ENCODE measurements at places on chromosomes 5 and 9. TPM values are rescaled to one million over a fixed set of nuclear protein-coding genes. Genes with fewer than 3 reads are reported as not detected.

DNA sequence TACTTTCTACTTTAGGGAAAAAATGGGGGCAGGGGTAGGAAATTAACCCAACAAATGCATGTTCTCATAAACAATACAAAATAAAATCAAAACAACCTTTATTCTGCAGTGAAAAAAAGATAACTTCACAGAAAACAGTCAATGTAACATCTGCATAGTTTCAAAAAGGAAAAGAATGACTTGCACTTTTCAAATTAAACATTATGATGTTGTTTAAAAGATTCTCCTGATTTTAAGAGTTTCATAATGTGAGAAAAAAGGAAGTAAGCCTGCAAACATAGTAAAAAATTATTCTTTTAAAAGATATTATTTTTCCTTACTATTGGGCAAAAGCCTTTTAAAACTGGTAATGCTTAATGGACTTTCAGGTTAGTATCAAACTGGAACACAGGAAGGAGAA, 7.6 kb downstream of the C9orf72 start:
- DNase-seq: no peak

GRCh38 chr5:133742431-133742988, 130.2 kb upstream of the FSTL4 start:
- no peak for DNase-seq

GRCh38 chr5:170562875-170563228, 59.0 kb downstream of the KCNIP1 start:
- DNase-seq: peak; percentile 38

GRCh38 chr5:66932457-66932856, 264.1 kb downstream of the CD180 start:
- no peak for DNase-seq

DNA sequence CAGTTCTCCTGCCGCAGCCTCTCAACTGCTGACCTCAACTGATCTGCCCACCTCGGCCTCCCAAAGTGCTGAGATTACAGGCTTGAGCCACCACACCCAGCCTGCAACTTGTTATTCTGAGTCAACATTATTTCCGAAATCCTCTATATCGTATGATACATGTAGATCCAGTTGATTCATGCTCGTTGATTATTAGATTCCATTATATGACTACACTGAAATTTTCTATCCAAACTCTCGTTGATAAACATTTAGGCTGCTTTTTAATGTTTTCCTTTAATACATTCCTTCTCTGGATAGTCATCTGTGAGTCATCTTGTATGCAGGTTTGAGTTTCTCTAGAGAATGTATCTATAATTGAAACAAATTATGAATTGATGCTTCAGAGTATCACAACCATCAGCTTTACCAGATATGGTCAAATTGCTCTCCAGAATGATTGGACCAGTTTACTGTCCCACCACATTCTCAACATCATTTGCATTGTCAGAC, 4.1 kb downstream of the CDK7 start:
- DNase-seq: no peak

DNA sequence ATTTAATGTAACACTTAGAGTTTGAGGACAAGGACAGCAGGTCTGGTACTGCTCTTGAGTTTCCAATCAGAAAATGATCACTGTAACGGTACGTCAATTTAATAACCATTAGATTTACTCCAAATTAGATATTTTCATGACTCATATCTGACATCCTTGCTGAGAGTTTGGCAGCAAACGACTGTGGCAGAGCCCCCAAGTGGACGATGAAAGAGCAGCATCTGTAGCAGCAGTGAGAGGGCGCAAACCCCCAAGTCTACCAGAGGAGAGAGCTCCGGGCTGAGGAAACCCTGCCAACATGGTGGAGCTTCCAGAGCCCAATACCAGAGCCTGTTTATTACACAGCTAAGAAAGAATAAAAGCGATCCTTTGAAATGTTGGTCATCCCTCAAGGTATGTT, 73.2 kb upstream of the EPB41L4A start:
- peak; percentile 89 for DNase-seq

GRCh38 chr9:37034938-37035647, 1.0 kb upstream of the PAX5 start:
- peak; percentile 78 for DNase-seq

GRCh38 chr5:99037668-99038067, 108.9 kb upstream of the CHD1 start:
- DNase-seq: peak; percentile 58

DNA sequence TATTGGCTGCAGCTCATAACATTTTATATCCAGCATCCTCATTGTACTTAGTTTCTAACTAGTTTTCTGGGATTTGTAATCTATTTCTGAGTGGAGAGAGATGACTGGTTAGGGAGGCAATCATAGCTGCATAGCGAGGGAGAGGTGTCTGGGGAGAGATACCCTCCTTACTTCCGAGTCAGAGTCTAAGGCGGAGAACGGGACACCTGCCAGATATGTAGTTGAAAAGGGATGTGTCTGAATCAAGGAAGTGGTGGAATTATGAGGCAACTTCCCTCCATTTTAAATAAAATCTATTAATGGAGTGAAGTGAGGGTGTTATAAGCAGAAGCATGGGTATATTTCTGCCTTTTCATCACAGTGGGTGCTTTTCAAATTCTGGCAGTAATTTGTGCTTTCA, 126.5 kb downstream of the MAST4 start:
- DNase-seq: no peak

DNA sequence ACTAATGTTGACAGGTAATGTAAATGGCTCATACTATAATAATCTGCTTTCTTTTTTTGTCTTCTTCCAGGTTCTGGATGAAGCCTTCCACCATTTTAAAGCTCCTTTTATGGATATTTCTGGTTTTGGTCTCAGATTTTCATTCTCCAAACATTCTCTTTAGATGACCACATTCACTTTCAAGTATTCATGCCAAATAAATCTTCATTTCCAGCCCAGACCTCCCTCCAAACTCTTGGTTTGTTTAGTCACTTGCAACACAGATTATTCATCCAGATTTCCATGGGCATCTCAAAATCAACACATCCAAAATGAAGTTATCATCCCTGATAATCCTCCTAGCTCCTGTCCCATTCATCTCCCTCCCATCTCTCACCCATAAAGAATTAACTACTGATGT, 40.3 kb upstream of the SVEP1 start:
- DNase-seq: no peak

DNA sequence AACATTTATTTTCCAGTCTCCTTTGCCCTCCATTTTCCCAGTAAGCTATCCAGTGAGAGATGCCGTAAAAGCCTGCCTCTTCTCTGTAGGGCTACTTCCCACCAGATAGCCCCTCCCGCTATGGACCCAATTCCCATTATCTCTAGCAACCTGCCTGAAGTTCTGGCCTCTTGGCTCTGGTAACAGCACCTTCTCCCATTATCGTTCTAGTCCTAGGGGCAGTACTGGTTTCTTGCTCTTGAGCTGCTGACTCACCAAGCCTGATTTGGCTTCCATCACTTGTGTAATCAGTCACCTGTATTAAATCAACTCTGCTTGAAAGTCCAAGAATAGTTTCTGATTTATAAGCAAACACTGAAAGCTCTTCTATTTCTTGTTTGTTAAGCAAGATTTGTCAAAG, 42.8 kb upstream of the PARP8 start:
- peak; percentile 45 for DNase-seq

DNA sequence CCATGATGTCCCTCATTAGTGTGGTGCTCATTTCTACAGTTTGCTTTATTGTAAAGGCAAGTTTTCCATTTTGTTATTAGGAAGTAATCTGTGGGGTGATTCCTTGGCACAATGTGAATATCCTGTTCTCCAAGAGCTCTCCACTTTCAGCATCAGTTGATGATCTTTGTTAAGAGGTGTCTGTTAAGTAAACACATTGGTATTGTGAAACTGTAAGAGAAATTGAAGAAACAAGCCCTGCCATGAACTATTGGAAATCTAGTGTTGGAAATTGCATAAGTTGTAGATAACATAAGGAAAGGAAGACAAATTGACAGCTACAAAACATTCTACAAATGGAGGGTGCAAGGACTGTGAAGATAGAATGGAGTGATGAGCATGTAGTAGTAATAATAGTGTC, 17.2 kb downstream of the RNF14 start:
- no peak for DNase-seq

DNA sequence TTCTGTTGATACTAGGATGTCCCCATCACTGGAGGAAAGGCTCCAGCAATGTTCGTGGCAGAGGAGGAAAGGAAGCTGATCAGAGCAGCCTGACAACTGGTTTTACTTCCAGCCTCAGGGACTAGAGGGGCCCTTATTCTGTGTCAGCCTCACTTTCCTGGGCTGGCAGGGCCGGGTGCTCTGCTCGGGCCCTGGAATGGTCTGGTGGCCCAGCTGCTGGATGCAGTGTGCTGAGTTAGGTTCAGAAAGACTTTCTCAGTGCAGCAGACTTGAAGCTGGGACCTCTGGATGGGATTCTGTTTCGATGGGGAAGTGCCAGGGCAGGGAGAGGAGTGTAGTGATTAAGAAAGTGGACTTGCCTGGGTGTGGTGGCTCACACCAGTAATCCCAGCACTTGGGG, 81.0 kb downstream of the MACROH2A1 start:
- no peak for DNase-seq

GRCh38 chr9:128002959-128003358, 22.2 kb upstream of the EEIG1 start:
- no peak for DNase-seq

DNA sequence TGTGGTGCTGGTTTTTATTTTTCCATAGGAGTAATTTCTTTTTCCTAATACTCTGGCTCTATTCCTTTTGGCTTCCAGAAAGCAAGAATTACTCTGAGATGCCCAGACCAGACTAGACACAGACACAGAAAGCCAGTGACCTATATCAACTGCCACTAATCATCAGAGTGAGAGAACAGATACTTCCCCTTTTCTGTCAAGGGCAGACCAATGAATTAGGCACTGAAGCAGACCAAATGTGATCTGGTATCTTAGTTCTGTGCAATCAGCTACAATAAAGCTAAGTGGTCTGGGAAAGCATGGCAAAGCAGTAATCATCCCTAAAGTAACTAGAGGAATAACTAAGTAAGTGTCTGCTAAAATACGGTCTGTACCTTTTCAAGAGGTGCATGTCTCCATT, 239.1 kb downstream of the ELAVL2 start:
- DNase-seq: no peak

GRCh38 chr5:55446640-55447351, 88.0 kb downstream of the PLPP1 start:
- no peak for DNase-seq

DNA sequence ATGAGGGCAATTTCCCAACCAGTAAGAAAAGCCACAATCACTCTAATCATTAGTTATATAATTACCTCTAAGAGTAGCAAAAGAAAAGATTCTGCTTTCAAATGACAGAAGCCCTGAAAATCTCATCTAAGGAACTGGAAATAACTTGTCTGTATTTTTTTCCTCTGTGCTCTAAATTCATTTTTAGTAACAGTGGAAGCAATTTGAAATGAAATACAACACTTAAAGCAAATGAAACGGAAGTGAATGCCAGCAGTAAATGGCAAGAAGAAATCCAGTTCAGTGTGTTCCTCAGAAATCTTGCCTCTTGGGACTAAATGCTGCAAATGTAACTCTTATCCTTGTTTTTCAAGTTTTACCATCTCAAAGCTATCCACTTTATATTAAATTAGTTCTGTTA, 294.9 kb downstream of the TAF11L14 start:
- no peak for DNase-seq

GRCh38 chr5:114118511-114118910, 243.4 kb upstream of the KCNN2 start:
- DNase-seq: no peak

GRCh38 chr5:157222506-157223230, 42.0 kb downstream of the ITK start:
- no peak for DNase-seq

DNA sequence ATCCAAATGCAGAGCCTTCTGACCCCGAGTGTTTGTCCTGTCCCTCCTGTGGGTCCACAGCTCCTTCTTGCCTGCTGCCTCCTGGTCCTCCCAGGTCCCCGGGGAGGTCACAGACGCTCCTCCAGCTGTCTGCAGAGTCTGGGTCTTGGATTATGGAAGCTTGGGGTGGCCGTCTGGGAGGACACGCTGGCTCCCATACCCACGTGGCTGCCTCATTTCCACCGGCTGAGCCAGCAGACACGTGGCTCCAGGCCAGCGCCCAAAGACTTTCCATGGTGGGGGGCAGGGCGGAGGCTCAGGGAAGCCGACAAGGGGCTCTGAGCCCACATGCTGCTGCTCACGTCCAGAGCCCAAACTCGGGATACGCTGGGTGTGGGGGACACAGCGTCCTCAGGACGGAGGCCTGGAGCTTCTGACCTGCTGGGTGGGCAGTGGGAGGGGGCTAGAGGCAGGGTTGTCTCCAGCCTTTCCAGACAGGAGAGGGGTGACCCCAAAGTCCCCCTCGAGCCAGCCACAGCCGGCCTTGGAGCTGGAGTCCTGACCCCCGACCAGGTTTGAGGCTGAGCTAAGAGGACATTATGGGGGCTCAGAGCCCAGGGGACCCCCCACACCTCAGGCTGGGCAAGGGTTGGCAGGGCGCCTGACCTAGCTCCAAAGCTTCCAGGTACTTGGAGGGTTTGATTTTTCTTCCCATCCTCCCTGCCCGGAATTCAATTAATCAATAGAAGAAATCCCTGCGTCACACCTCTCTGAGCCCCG, 24.2 kb upstream of the RNU6ATAC start:
- peak; percentile 43 for DNase-seq

- peak; percentile 80 for DNase-seq
These were observed at the start of gene CMBL for GRCh38 chr5:10307206-10308148. Gene CMBL (minus strand): TSS chr5:10307902. CDS start chr5:10290762, 17,140 bp downstream.

DNA sequence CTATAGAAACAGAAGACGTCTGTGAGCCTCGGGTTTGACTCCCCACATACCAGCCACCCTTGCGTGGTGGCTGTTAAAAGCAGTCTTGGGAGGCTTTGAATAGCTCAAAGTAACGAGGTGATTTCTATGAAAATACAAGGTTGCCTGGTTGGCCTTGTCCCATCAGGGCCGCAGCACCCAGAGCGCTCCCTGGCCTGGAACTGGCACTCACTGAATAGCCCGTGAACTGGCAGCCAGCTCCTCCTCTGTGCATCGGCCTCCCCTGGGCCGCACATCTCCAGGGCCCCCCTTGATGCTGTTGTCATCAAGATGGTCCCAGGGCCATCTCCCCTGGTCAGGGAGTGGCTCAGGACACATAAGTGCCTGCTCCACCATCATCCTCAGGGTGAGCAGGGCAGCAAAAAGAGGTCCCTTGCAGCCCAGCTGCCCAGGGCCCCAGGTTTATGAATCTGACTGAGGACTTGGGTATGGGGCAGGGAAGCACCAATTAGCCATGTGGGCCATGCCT, 144.6 kb upstream of the PPP1R26 start:
- DNase-seq: peak; percentile 15

GRCh38 chr9:137316012-137316981, 14.2 kb upstream of the NRARP start:
- peak; percentile 88 for DNase-seq

ENTPD8 gene
- 0.42 TPM for total RNA-seq

ZNF300 gene
- 9.7 TPM for total RNA-seq

CARD6 gene
- 0.13 TPM for total RNA-seq

ACOT12 gene
- total RNA-seq: not detected

CDC25C gene
- total RNA-seq: 26.9 TPM

LRRC70 gene
- 2.6 TPM for total RNA-seq

TRPM3 gene
- 2.5 TPM for total RNA-seq

GFI1B gene
- total RNA-seq: 0.29 TPM

SLC36A3 gene
- not detected for total RNA-seq

C5orf34 gene
- total RNA-seq: 5.9 TPM

SLC30A5 gene
- 49.6 TPM for total RNA-seq

ZFP37 gene
- 3.6 TPM for total RNA-seq
